Erythroblast (primary cell): ENCODE measurements at places on chromosomes 12 and 14.

DNA sequence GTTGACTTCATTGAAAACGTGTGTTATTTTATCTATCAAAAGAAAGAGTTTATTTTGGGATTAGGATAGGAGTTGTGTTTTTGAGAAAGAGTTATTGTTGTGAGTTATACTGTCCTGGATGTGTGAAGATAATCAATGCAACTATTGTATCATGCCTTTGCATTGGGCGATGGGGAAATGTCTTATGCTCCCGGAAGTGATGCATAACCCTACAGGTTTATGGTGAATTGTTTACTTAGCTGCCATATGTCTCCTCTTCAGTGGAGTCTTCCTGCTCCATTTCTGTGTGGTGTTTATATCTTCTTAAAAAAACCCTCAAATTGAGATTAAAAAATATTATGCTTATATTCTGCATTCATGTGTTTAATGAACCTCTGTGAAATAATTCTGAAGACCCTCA lies 6.5 kb downstream of the PDE3A start:
- no peak for DNase-seq

DNA sequence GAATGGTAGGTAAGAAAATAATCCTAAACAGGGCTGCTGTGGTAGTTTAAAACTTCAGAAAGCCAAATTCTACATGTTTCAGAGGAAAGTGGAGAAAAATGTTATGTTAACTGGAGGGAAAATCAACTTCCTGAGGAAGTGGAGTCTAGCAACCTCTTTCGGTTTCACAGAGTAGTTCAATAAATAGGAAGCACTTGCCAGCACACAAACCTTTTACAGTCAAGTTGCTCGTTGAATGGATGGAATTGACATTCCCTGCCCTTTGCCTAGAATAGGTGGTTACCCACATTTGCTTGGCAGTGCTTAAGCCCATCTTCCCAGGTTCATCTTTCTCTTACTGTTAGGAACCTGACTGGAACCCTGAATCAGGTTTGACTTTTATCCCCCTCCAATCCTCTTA lies 15.9 kb downstream of the ANKRD13A start:
- no peak for DNase-seq

DNA sequence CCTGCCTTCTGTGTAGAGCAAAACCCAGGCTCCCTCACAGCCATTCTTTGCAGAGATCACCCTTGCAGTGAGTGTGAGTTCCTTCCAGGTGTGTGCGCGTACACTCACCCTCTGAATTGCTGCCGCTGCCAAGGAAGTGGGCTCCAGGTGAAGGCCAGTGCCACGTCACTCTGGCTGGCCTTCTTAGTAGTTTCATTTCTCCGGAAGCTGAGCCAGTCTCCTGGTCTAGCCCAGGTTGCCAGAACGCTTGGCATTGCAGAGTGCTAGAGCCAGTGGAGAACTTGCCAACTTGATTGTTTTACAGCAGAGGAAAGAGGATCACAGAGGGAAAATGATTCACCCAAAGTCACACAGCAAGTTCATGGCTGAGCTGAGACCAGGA lies 11.0 kb downstream of the CBLN3 start:
- DNase-seq: no peak

DNA sequence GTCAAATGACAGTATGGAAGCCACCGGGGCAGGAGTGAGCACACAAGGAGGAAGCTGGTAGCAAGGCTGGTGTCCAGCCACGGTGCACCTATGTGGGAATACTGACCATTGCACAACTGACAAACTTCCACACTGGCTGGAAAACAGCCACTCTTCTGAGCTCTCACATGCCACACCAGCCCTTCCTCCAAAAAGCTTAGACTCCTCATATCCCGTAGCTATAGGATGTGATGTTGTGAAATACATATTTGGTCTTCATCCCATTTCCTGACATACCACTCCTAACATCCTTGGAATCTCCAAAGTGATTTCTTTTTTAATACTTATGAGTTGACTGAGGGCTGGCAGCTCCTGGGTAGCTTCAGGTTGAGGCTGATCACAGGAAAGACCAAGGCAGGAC lies 103.6 kb downstream of the NTF3 start:
- DNase-seq: no peak

DNA sequence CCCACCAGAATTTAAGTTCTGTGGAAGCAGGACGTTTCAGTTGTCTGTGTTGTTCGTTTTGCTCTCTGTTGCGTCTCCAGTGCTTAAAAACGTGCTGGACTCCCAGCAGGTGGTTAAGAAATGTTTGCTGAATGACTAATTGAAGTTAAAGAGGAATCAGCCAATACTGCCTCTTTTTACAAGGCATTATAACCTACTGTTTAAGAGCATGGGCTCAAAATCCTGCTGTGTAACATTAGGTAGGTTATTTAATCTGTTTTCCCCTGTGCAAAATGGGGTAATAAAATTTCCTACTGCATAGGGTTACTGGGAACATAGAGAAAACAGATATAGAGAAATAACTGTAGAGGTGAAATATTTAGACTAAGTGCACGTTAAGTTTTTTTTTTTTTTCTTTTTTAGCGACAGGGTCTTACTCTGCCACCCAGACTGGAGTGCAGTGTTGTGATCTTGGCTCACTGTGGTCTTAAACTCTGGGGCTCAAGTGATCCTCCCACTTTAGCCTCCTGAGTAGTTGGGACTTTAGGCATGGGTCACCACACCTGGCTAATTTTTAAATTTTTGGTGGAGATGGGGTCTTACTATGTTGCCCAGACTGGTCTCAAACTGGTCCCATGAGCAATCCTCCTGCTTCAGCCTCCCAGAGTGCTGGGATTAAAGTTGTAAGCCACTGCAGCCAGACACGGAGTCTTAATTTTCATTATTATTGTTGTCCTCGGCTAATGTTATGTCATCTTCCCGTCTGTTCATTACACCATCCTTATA lies 139.4 kb upstream of the PRICKLE1 start:
- DNase-seq: no peak

- no peak for DNase-seq
Measured at GRCh38 chr12:84416626-84417025, 496.0 kb downstream of the SLC6A15 start.

DNA sequence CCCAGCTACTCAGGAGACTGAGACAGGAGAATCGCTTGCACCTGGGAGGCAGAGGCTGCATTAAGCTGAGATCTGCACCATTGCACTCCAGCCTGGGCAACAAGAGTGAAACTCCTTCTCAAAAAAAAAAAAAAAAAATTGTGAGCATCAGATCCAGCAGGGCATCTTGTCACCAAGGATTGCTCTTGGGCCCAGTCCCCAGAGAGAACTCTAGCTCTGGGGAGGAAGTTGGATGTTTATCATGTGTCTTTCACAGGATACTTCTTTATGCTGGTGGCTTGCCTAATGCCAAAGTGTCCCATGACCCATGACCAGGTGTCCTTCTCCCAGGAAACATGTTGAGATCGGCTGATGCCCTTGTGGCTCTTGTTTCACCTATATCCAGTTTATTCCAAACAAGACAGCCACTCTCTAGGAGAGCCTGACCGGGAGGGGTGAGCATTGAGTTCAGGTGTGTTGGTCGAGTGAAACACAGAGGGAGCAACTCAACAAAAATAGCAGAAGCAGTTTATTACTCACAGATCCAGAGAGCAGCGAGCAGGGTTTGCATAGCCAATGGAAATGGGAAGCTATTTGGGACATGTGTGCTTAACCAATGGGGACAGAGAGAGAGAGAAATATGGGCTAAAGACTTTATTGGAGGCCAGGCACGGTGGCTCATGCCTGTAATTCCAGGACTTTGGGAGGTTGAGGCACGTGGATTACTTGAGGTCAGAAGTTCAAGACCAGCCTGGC lies 6.6 kb upstream of the TCHP start:
- no peak for DNase-seq

GRCh38 chr14:104743461-104744380 lies 9.2 kb upstream of the SIVA1 start:
- no peak for DNase-seq
